Fibroblast of lung (primary cell): ENCODE measurements at places on chromosomes 12 and 14. TPM values are rescaled to one million over a fixed set of nuclear protein-coding genes. Genes with fewer than 3 reads are reported as not detected.

GRCh38 chr14:104750056-104750752 is 2.7 kb upstream of the SIVA1 start:
- H3K27ac ChIP-seq, result no peak overlapping the region
- no peaks in the 10 kb centered on the region for H3K27me3 ChIP-seq
- H3K4me1 ChIP-seq, result peaks cover 31% of the 10 kb centered on the region
- no peak overlapping the region for H3K4me3 ChIP-seq
- no peak for DNase-seq

- no peaks in the 10 kb centered on the region for H3K36me3 ChIP-seq
- no peak overlapping the region for H3K4me3 ChIP-seq
- H3K4me1 ChIP-seq, result no peaks in the 10 kb centered on the region
- DNase-seq, result no peak
- H3K27me3 ChIP-seq, result no peaks in the 10 kb centered on the region
These were observed 104.9 kb upstream of the FSCB start for GRCh38 chr14:44612002-44612401.

Gene SCNN1A
- under 0.01 and 0.26 TPM in 2 replicates for total RNA-seq

DNA sequence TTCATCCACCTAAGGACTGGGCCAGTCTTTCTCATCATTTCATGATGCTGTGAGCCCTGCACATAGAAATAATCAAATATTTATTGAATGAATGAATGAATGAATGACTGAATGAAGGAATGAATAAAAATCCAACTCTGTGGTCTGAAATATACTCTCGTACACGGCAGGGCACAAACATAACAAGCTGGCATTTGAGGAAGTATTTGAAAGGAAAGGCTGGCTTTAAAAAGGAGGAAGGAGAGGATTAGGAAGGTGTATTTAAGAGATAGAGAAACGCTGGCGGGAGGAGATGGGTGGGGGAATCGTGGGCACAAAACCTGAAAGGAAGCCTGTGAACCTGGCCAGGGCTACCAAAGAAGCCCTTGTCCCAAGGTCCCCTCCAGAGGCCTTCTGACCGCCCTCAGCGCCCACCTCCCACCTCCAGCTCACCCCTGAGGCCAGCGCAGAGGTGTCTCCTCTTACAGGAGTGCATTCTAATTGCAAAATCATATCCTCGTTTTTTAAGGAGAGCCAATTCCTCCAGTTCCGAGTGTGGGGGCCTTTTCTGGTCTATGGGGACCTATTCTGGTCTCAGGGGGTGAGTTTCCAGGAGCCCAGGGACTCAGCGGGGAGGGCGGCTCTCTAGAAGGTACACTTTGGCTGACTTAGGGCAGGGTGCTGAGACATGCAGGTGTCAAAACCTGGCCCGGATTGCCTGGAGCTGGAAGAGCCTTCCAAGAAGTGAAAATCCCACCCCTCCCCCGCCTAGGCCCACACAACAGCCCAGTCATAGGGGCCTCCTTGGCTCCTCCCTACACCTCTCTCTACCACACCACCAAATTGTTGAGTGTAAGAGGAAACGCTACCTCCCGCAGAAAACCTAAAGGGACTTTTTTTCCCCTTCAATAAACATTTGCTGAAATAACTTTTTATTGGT is 8.7 kb upstream of the JDP2 start:
- no peak overlapping the region for H3K27ac ChIP-seq
- no peak overlapping the region for H3K4me3 ChIP-seq
- no peaks in the 10 kb centered on the region for H3K36me3 ChIP-seq
- DNase-seq, result no peak
- H3K27me3 ChIP-seq, result no peaks in the 10 kb centered on the region

Gene GPR84
- not detected in 2 replicates for total RNA-seq

DNA sequence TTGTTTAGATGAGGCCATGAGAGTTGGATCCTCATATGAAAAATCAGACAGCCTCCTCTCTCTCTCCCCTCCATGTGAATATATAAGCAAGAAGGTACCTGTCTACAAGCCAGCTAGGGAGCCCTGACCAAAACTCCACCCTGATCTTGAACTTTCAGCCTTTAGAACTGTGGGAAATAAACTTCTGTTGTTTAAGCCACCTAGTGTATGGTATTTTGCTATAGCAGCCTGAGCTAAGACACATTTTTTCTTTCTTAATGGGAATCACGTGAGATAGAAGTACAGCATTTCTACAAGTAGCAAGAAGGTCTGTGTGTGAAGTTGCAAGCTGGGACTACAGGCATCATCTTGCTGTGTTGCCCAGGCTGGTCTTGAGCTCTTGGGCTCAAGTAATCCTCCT is 16.3 kb upstream of the ABHD12B start:
- H3K36me3 ChIP-seq, result no peaks in the 10 kb centered on the region
- DNase-seq, result peak; percentile 6
- no peaks in the 10 kb centered on the region for H3K27me3 ChIP-seq
- no peak overlapping the region for H3K4me3 ChIP-seq

Gene GCN1
- total RNA-seq, result 86.8 and 93.1 TPM in 2 replicates

GRCh38 chr14:36442824-36443241 is 77.2 kb downstream of the NKX2-1 start:
- DNase-seq, result no peak
- no peaks in the 10 kb centered on the region for H3K36me3 ChIP-seq
- no peak overlapping the region for H3K27ac ChIP-seq
- no peaks in the 10 kb centered on the region for H3K4me1 ChIP-seq

- H3K36me3 ChIP-seq, result no peaks in the 10 kb centered on the region
- no peak for DNase-seq
- no peak overlapping the region for H3K4me3 ChIP-seq
These were observed 214.6 kb downstream of the PHETA1 start for GRCh38 chr12:111154147-111154834.

DNA sequence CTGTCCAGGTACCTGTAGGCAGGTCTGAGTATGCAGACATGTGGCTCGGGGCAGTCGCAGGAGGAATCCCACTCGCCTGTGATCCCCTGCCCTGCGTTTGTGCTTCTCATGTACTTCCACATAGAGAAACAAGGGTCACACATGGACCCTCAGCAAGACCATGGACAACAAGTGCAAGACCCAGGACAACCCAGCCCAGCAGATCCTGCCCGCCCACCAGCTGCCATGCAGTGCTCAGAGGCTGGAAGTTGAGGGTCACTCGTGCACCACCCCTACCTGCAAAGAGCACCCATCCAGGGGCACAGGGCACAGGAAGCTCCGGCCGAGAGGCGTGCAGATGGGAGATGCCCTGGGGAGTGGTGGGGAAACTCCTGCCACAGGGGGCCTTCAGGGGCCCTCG is 67.5 kb upstream of the C14orf180 start:
- no peak for DNase-seq
- no peak overlapping the region for H3K4me3 ChIP-seq
- no peaks in the 10 kb centered on the region for H3K4me1 ChIP-seq
- no peaks in the 10 kb centered on the region for H3K36me3 ChIP-seq
- H3K27me3 ChIP-seq, result no peaks in the 10 kb centered on the region
- H3K27ac ChIP-seq, result no peak overlapping the region

DNA sequence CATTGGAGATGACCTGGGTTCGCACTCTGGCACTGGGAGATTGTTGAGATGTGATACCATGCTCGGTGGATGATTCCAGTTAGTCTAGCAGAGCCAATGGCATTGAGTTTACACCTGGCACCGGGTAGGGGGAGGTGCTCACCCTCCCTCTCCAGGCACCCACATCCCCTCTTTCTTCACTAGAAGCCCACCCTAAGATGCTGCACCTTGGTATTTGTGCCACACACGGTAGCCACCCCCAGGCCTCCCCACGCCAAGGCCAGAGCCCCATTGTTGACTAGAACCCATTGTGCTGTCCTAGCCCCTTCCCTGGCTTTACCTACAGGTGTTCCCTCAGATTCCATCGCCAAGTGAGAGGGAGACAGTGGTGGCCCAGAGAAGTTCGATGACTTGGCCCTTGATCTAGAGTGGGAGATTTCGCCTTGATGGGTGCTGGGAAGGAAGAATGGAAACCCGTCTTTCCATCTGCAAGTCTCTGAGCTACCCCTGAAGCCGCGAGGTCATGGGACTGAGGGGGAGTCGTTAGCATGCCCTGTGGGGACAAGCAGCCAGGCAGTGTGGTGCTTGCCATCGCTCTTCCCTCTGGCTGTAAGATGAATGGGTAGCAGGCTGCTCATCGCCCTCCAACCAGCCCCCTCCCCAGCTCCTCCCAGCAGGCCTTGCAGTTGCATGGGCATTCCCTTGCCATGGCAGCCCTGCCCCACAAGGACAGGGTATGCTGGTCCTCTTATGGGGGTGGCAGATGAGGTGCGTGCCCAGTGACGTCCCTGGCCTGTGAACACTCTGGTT is 8.7 kb downstream of the CCND2 start:
- H3K27ac ChIP-seq, result no peak overlapping the region
- DNase-seq, result no peak
- H3K4me3 ChIP-seq, result no peak overlapping the region
- H3K4me1 ChIP-seq, result no peaks in the 10 kb centered on the region
- no peaks in the 10 kb centered on the region for H3K36me3 ChIP-seq
- H3K27me3 ChIP-seq, result no peaks in the 10 kb centered on the region

Gene JPH4
- not detected in 2 replicates for total RNA-seq

- H3K4me3 ChIP-seq, result no peak overlapping the region
- DNase-seq, result no peak
- H3K4me1 ChIP-seq, result no peaks in the 10 kb centered on the region
- H3K27me3 ChIP-seq, result no peaks in the 10 kb centered on the region
- no peak overlapping the region for H3K27ac ChIP-seq
- H3K36me3 ChIP-seq, result no peaks in the 10 kb centered on the region
These were observed 69.3 kb downstream of the PRKD1 start for GRCh38 chr14:29858299-29858698.

Gene CLMN
- total RNA-seq, result 0.83 and 1.0 TPM in 2 replicates

Gene RAPGEF3
- total RNA-seq, result 1.0 and 2.8 TPM in 2 replicates

DNA sequence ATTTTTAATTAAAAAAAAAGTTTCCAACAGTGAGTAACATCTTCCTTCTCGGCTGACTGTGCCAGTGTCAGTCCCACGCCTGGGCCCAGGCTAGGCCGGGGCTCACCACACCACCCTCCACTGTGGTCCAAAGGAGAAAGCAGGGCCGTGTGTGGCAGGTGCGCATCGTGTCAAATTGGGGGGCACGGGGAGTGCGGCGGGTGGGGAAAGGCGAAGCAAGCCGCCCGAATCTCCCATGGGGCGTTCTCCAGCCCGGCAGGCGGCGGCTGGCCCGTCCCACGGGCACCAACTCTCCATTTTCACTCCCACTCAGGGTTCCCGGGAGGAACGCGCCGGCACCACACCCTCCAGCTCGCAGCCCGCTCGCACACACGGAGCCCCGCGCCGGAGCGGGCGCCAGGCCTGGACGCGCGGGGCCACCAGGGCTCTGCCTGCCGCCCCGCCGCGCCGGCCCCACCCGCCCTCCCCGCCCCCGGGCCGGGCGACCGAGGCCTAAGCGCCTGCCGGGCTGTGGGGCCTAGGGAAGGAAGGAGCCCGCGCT is 604 bp downstream of the EEA1 start:
- no peaks in the 10 kb centered on the region for H3K4me1 ChIP-seq
- DNase-seq, result peak; percentile 12
- H3K4me3 ChIP-seq, result peak overlapping the region; percentile 68
- no peaks in the 10 kb centered on the region for H3K36me3 ChIP-seq

Gene HECTD4
- 16.9 and 31.7 TPM in 2 replicates for total RNA-seq

DNA sequence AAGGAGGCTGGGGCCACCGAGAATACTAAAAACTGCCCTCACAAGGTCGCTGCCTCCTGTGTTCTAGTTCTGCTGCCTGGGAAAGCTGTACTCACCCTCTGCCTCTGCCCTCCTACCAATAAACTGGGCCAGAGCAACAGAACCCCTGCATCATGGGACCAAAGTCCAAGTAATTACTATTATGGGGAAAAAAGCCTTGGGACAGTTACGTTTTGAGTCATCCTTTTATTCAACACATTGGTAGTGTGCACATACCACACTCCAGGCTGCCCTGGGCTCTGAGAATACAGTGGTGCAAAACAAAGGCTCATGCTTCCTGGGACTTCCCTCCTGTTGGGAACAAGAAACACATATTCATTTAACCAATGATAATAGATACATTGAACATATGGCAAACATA is 49.0 kb downstream of the CACNA1C start:
- no peak for DNase-seq
- no peaks in the 10 kb centered on the region for H3K27me3 ChIP-seq
- no peaks in the 10 kb centered on the region for H3K36me3 ChIP-seq

Gene USP44
- total RNA-seq, result 27.2 and 27.4 TPM in 2 replicates

Gene MYL2
- not detected in 2 replicates for total RNA-seq

GRCh38 chr12:68675101-68675842 is 11.5 kb upstream of the NUP107 start:
- H3K4me1 ChIP-seq, result no peaks in the 10 kb centered on the region
- no peak overlapping the region for H3K4me3 ChIP-seq
- H3K27me3 ChIP-seq, result no peaks in the 10 kb centered on the region
- H3K36me3 ChIP-seq, result no peaks in the 10 kb centered on the region

- DNase-seq, result no peak
- peaks cover 1% of the 10 kb centered on the region for H3K36me3 ChIP-seq
- peak overlapping the region; percentile 90 for H3K4me3 ChIP-seq
- peak overlapping the region; percentile 82 for H3K27ac ChIP-seq
These were observed 1.1 kb downstream of the DCTN2 start for GRCh38 chr12:57545809-57546437.

DNA sequence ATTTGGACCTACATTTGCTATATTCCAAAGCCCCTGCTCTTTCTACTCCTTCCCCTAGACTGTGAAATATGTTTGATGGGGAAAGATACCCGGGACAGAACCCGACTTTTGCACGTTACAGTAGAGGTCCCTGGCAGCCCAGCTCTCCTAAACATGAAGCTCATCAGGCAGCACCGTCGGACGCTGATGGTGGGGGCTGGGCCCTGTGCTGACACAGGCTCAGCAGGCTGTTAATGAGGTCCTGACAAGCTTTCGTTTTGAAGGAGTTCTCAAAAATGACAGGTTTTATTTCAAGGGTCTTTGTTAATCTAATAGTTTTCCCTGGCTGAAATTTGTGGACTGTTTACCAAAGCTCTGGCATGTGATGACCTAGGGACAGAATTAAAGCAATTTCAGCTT is 102.3 kb downstream of the SLC25A47 start:
- H3K36me3 ChIP-seq, result peaks cover 3% of the 10 kb centered on the region
- H3K27me3 ChIP-seq, result no peaks in the 10 kb centered on the region
- peaks cover 2% of the 10 kb centered on the region for H3K4me1 ChIP-seq
- no peak overlapping the region for H3K4me3 ChIP-seq
- DNase-seq, result no peak
- no peak overlapping the region for H3K27ac ChIP-seq

Gene TAS2R9
- total RNA-seq, result 0.17 TPM in 1 of 2 replicates, not detected in the other

Gene HOMEZ
- total RNA-seq, result 3.3 and 4.6 TPM in 2 replicates

Gene KCNH5
- total RNA-seq, result 0.83 and 1.0 TPM in 2 replicates

GRCh38 chr12:56326126-56326525 is 7.7 kb downstream of the PAN2 start:
- H3K4me3 ChIP-seq, result no peak overlapping the region
- no peaks in the 10 kb centered on the region for H3K27me3 ChIP-seq
- DNase-seq, result no peak

- no peaks in the 10 kb centered on the region for H3K27me3 ChIP-seq
- no peak for DNase-seq
These were observed 255.4 kb downstream of the ETNK1 start for GRCh38 chr12:22880331-22880730.

Gene SLC8A3
- under 0.01 TPM in 2 replicates for total RNA-seq
